ENCODE measurements at places on chromosomes 5 and 9.
A peak's percentile ranks its signal among the peaks of the same experiment; 100 is the strongest.

- DNase-seq, result no peak
Observed at GRCh38 chr5:131994533-131995226, 16.8 kb downstream of the ACSL6 start.

DNA sequence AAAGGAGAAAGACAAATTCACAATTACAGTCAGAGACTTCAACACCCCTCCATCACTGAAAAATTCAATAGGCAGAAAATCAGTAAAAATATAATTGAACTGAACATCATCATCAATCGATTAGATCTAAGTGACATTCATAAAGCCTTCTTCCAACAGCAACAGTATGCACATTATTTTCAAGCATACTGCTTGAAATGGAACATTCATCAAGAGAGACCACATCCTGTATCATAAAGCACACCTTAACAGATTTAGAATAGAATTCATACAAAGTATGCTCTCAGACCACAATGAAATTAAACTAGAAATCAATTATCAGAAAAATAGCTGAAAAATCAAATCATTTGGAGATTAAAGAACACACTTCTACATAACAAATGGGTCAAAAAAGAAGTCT is 39.1 kb downstream of the ERMP1 start:
- DNase-seq, result no peak

DNA sequence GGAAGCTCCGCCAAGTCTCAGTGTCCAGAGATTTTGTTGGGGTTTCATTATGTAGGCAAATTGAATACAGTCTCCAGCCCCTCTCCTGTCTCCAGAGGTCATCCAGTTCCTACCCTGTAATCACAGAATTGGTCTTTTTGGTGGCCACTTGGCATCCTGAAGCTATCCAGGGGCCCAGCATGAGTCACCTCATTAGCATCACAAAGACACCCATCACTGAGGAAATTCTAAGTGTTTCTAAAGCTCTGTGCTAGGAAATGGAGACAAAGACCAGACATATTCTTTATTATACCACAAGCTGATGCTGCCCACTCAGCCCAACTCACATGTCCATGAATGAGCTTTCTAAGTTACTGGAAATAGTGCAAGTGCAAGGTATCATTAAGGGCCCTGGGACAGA is 229.9 kb downstream of the DOCK8 start:
- DNase-seq, result no peak

GRCh38 chr9:14517154-14517906 is 175.9 kb downstream of the ZDHHC21 start:
- no peak for DNase-seq

GRCh38 chr5:31531543-31531887 is 378 bp downstream of the DROSHA start:
- no peak for DNase-seq

- peak; percentile 9 for DNase-seq
Observed at GRCh38 chr5:61866930-61867329, 439.1 kb upstream of the KIF2A start.

- DNase-seq, result no peak
Observed at GRCh38 chr9:27108981-27109541, at the start of gene TEK. TEK (plus strand) TSS chr9:27109225; CDS start chr9:27109591, 366 bp downstream.

DNA sequence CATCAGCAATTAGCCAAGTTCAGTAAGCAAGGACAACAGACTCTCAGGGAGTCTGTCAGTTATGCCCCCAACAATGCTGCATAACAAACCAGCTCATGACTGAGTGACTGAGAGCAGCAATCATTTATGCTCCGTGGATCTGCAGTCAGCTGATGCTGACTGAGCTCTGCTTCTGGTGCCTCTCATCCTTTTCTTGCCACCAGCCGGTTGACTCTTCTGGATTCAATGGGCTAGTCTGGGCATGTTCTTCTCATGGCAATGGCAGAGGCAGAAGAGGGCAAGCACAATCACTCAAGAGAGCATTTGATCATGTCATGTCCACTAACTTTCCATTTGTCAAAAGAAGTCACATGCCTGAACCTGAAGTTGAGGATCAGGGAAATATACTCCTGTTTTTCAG is 157.0 kb upstream of the NTRK2 start:
- DNase-seq, result no peak

GRCh38 chr5:14449052-14449661 is 132.4 kb upstream of the OTULINL start:
- no peak for DNase-seq

Measured in retinal pigment epithelial cell (primary cell).